ENCODE measurements at places on chromosomes 3 and 15. TPM values are rescaled to one million over a fixed set of nuclear protein-coding genes. Genes with fewer than 3 reads are reported as not detected.

GRCh38 chr3:144106970-144107369, 135.3 kb downstream of the DIPK2A start:
- no peak for DNase-seq

DNA sequence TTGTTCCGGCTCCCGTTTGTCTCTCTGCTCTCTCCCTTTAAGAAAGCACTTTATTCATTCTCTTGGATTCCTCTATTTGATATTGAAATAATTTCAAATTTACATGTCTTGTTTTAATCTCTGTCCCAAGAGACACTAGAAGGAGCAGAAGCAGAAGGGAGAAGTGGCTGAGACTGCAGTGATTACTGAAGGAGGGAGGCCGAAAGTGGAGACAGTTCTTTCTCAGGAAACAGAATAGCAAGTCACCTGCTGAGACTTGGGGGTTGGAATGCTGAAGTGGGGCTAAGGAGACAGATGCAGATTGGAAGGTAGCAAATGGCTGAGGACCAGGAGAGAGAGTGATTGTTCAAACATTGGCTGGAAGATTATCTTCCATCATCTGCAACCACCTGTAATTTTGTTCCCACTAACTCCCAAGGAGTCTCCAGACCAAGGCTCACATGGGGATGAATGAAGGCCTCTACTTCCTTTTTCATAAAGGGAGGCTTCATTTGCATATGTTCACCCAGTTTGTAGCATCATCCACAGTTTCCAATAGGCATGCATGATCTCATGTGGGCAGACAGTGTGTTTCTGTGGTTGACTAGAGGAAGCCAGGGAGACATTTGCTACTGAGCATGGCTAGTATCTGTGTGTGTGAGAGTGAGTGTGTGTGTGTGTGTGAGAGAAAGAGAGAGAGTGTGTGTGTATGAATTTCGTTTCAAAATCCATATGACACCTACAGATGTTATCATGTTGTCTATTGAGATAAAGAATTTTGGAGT, 24.0 kb downstream of the LTF start:
- no peak for DNase-seq

Gene VEPH1
- 20.7 TPM for total RNA-seq

Gene RTP4
- total RNA-seq, result 0.40 TPM

- DNase-seq, result no peak
These were observed 37.2 kb downstream of the IDH2 start for GRCh38 chr15:90064911-90065681.

Gene IQCF6
- not detected for total RNA-seq

Gene NBEAL2
- 79.7 TPM for total RNA-seq

Gene GRAMD2A
- 1.8 TPM for total RNA-seq

- DNase-seq, result no peak
These were observed 89.5 kb downstream of the ZMAT3 start for GRCh38 chr3:178982137-178982536.

DNA sequence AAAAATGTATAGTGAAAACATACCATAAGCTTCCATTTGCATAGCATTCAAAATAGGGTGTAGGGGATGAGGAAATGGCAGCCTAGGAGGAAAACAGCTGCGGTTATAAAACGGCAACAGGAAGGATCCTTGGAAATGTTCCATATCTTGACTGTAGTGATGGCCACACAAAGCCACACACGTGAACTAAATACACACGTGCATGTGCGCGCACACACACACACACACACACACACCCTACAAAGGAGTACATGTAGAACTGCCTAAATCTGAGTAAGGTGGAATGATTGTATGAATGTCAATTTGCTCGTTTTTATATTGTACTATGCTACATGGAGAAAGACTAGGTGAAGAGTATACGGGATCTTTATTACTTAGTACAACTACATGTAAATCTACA, 3.9 kb upstream of the IREB2 start:
- no peak for DNase-seq

DNA sequence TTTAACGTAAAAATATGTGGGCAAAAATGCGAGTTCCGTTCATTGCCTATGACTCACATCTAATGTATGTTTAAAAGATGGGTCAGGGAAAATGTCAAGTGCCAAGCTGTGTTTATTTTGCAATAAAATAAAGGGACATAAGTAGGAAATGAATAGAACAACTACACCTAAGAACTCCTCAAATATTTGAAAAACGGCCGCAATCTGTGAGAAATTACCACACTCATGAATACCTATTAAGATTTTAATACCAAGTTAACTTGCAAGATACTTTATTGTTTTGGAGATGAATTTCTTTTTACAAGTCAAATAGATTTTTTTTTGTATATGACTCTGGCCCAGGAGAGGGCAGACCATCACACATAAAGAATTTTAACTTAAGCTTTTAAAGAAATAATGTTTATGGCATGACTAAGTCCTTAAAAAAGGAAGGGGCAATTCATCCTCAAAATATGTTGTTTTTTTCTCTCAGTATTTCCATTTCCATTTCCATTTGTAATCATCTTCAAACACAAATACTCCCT, 152.7 kb downstream of the SUCNR1 start:
- DNase-seq, result no peak
